Activated CD8-positive, alpha-beta T cell treated with anti-CD3 and anti-CD28 coated beads for 36 hours (primary cell): ENCODE measurements at places on chromosomes 13 and 19. TPM values are rescaled to one million over a fixed set of nuclear protein-coding genes. Genes with fewer than 3 reads are reported as not detected.

DNA sequence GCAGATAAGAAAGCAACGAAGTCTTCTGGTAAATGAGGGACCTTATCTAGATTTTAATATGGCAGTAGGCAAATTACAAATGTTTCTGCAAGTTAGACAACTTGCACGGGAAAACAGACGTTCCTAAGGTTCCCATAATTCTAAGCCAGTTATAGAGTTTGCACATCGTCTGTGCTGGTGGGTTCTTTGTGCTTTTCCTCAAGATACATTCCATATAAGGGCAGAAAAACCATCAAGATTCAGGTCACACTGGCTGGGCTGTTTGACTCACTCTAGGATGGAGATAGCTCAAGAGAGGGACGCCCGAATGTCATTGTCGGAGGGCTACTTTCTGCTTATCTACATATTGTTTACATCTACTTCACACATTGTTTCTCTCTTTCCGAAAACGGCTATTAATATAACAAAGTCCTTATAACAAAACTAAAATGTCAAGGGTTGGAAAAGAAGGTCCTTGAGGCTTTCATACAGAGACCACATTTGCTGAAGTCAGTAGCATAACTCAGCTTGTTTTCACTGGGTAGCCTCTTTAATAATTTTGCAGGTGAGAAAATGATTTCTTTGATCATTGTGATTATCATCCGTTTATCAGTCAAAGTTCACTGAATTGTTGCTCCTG lies 44.4 kb downstream of the SOX1 start:
- H3K4me3 ChIP-seq = no peak overlapping the region
- H3K27me3 ChIP-seq = peaks cover 39% of the 10 kb centered on the region
- no peak overlapping the region for H3K27ac ChIP-seq
- peaks cover under 1% of the 10 kb centered on the region for H3K4me1 ChIP-seq

The FBL gene
- total RNA-seq = 901 TPM

DNA sequence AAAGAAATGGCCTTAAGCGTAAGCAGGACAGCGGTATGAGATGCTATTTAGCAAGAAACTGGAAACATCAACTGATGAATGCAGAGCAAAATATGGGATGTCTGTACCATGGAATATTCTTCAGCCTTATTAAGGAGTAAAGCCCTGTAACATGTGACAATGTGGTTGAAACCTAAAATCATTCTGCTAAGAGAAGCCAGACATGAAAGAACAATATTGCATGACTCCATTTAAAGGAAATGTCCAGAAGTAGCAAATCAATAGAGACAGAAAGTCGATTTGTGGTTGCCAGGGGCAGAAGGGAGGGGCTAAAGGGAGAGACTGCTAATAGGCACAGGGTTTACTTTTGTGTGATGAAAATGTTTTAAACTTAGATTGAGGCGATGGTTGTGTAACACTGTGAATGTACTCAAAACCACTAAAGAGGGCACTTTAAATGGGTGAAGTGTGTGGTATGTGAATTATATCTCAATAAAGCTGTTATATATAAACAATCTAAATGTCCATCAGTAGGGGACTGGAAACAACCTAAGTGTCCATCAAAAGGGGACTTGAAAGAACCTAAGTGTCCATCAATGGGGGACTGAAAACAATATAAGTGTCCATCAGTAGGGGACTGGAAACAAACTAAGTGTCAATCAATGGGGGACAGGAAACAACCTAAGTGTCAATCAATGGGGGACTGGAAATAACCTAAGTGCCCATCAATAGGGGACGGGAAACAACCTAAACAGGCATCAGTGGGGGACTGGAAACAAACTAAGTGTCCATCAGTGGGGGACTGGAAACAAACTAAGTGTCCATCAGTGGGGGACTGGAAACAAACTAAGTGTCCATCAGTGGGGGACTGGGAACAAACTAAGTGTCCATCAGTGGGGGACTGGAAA lies 45.4 kb downstream of the CCL25 start:
- no peak overlapping the region for H3K27ac ChIP-seq
- H3K4me1 ChIP-seq = no peaks in the 10 kb centered on the region
- H3K36me3 ChIP-seq = peaks cover 3% of the 10 kb centered on the region
- H3K27me3 ChIP-seq = peaks cover 2% of the 10 kb centered on the region
- H3K4me3 ChIP-seq = no peak overlapping the region

The CCL25 gene
- total RNA-seq = not detected

The NLRP11 gene
- 0.14 TPM for total RNA-seq

- H3K27ac ChIP-seq = no peak overlapping the region
- no peaks in the 10 kb centered on the region for H3K36me3 ChIP-seq
- DNase-seq = no peak
- no peaks in the 10 kb centered on the region for H3K4me1 ChIP-seq
- H3K27me3 ChIP-seq = peaks cover 34% of the 10 kb centered on the region
- no peak overlapping the region for H3K4me3 ChIP-seq
These were observed 16.2 kb downstream of the SOX21 start for GRCh38 chr13:94696171-94696570.

The DAND5 gene
- total RNA-seq = not detected

The CGB2 gene
- not detected for total RNA-seq

The OSCAR gene
- 0.68 TPM for total RNA-seq

GRCh38 chr19:6424195-6424938 lies at the start of gene KHSRP:
TSS of gene KHSRP (minus strand) at chr19:6424811. CDS start at chr19:6424701, 110 bp downstream.
- no peaks in the 10 kb centered on the region for H3K27me3 ChIP-seq
- peaks cover 38% of the 10 kb centered on the region for H3K36me3 ChIP-seq

DNA sequence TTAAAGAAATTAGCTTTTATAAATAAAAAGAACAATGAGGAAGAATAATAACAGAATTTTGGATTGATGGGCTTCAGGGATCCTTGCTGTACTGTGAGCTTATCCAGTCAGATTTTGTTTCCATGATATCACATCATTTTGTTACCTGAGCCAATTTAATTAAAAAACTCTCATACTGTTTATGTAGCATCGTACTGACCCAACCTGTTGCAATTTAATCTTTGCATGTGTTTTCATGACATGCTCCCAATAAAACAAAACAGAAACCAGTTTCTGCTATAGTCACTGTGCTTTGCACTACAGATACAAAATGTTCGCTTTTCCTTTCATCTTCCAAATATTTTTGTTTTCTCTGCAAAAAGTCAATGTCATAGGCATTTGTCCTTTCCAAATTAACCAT lies 109.7 kb upstream of the RNF113B start:
- DNase-seq = no peak
- H3K27me3 ChIP-seq = no peaks in the 10 kb centered on the region
- H3K27ac ChIP-seq = no peak overlapping the region
- H3K4me1 ChIP-seq = no peaks in the 10 kb centered on the region
- H3K36me3 ChIP-seq = no peaks in the 10 kb centered on the region

DNA sequence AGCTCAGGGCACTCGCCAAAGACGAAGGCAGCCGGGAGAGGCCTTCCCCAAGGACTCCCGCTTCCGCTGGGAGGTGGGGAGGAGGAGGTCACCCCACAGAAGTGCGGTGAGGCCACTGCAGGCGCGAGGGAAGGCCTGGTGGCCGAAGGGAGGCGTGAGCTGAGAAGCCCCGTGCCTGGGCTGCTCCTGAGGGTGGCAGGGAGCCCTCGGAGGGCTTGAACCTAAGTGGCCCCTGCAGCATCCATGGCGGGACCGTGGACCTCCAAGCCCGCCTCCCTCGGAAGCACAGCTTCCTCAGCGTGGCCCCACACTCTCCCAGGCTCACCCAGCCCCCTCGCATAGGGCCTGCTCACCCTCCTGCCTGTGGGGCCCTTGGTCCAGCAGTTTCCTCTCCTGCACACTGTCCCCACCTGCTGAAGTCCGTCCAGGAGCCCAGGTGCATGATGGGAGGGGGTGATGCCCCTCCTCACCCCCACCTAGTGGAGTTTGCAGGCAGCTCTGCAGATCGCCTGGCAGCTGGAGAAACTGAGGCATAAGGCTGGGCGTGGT lies 25.9 kb downstream of the EFNA2 start:
- H3K4me3 ChIP-seq = no peak overlapping the region
- no peak overlapping the region for H3K27ac ChIP-seq
- H3K27me3 ChIP-seq = peaks cover 7% of the 10 kb centered on the region
- no peaks in the 10 kb centered on the region for H3K4me1 ChIP-seq
- DNase-seq = no peak
- H3K36me3 ChIP-seq = no peaks in the 10 kb centered on the region

DNA sequence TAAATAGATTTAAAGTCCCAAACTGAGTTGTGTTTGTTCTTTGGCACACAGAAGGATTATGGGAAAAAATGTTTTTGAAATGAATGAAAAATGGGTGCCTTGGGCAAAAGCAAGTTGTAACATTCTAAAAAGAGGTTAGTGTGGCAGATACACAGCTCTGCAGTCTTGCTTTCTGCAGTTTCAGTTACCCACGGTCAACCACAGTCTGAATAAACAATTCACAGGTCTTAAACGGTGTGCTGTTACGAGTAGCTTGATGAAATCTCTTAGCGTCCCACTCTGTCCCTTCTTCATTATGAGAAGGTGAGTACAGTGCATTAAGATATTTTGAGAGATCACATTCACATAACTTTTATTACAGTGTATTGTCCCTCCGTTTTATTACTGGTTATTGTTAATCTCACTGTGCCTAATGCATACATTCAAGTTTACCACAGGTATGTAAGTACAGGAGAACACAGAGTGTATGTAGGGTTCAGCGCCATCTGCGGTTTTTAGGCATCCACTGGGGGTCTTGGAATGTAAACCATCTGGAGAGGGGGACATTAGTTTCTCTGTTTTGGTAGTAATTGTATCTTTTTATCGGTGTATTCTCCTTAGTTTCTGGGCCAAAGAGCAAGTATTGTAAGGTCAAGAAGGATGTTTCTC lies 8.1 kb downstream of the FARP1 start:
- DNase-seq = no peak
- no peak overlapping the region for H3K27ac ChIP-seq
- H3K36me3 ChIP-seq = no peaks in the 10 kb centered on the region
- peaks cover 23% of the 10 kb centered on the region for H3K27me3 ChIP-seq
- no peaks in the 10 kb centered on the region for H3K4me1 ChIP-seq

DNA sequence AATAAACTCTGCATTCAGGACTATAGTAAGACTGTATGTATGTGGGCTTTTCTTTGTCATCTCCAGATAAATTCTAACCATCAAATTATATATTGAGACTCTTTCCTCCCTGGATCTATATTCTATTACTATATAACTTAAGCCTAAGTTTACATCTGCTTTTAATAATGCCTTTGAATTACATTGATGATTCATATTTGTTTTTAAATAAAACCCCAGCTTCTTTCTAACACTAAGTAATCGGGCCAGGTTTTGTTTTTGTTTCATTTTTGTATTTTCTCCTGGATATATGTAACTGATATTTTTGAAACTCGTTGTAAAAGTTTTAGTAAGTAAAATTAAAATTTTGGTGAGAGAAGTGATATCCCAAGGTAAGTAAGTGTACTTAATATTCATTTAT lies 1599.1 kb downstream of the PCDH9 start:
- H3K27ac ChIP-seq = no peak overlapping the region
- H3K27me3 ChIP-seq = no peaks in the 10 kb centered on the region
- no peaks in the 10 kb centered on the region for H3K36me3 ChIP-seq
- no peak for DNase-seq
- H3K4me3 ChIP-seq = no peak overlapping the region

GRCh38 chr13:114341003-114341777 lies 26.9 kb downstream of the CHAMP1 start:
- no peak overlapping the region for H3K27ac ChIP-seq
- H3K36me3 ChIP-seq = no peaks in the 10 kb centered on the region
- H3K27me3 ChIP-seq = peaks cover 1% of the 10 kb centered on the region
- H3K4me1 ChIP-seq = peaks cover 14% of the 10 kb centered on the region
- DNase-seq = no peak

DNA sequence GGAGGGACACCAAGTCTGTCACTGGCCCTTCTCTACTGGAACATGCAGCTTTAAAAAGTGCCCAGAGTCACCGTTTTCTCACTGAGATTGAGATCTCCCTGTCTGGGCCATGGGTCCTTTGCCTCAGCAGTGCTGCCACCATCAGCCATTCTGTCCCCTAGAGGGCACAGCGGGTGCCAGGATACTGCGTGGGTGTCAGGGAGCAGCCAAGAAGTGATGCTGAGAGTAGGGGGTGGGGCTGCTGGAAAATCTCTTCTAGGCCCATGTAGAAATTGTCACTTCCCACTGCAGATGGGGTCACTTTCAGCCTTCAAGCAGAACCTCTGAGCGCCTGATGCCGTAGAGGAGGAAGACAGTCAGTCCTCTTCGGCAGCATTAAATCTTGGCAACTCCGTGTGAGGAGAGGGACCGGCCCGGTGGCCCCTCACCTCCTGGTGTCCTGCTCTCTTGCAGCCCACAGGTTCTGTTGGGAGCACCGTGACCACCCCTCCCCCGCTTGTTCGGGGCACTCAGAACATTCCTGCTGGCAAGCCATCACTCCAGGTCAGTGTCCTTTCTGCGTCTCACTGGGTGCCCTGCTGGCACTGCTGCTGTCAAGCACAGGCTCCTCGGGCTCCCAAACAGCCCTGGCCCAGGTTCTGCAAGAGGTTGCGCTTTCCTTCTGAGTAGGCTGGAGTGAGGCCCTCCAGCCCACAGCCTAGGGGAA lies 21.4 kb downstream of the TSSK6 start:
- peaks cover 23% of the 10 kb centered on the region for H3K4me1 ChIP-seq
- H3K36me3 ChIP-seq = peaks cover 40% of the 10 kb centered on the region
- H3K27ac ChIP-seq = no peak overlapping the region
- H3K27me3 ChIP-seq = no peaks in the 10 kb centered on the region

GRCh38 chr19:27765912-27766725 lies 1446.8 kb downstream of the UQCRFS1 start:
- peaks cover 6% of the 10 kb centered on the region for H3K36me3 ChIP-seq
- H3K4me1 ChIP-seq = no peaks in the 10 kb centered on the region
- H3K27ac ChIP-seq = no peak overlapping the region
- no peak for DNase-seq

- no peaks in the 10 kb centered on the region for H3K27me3 ChIP-seq
- no peak overlapping the region for H3K27ac ChIP-seq
- no peak for DNase-seq
These were observed 1.4 kb downstream of the RAP2A start for GRCh38 chr13:97435323-97435722.

- H3K27me3 ChIP-seq = peaks cover 3% of the 10 kb centered on the region
- H3K27ac ChIP-seq = no peak overlapping the region
- no peaks in the 10 kb centered on the region for H3K4me1 ChIP-seq
- DNase-seq = no peak
- no peak overlapping the region for H3K4me3 ChIP-seq
These were observed 215.7 kb downstream of the ZNF536 start for GRCh38 chr19:30587869-30588268.

The UBL5 gene
- 321 TPM for total RNA-seq

GRCh38 chr13:25062479-25062878 lies 33.5 kb upstream of the PABPC3 start:
- no peak overlapping the region for H3K4me3 ChIP-seq
- no peak overlapping the region for H3K27ac ChIP-seq
- H3K27me3 ChIP-seq = peaks cover 16% of the 10 kb centered on the region
- no peak for DNase-seq

- no peaks in the 10 kb centered on the region for H3K36me3 ChIP-seq
- no peak for DNase-seq
- no peak overlapping the region for H3K4me3 ChIP-seq
- H3K4me1 ChIP-seq = no peaks in the 10 kb centered on the region
These were observed 27.4 kb upstream of the ZNF536 start for GRCh38 chr19:30344446-30345425.
